ENCODE measurements at places on chromosomes 16 and 17. TPM values are rescaled to one million over a fixed set of nuclear protein-coding genes. Genes with fewer than 3 reads are reported as not detected.

GRCh38 chr17:3708366-3708765 lies 12.4 kb upstream of the P2RX5 start:
- H3K27ac ChIP-seq: no peak overlapping the region
- peaks cover 2% of the 10 kb centered on the region for H3K4me1 ChIP-seq
- DNase-seq: no peak
- peaks cover 11% of the 10 kb centered on the region for H3K36me3 ChIP-seq
- no peaks in the 10 kb centered on the region for H3K27me3 ChIP-seq

DNA sequence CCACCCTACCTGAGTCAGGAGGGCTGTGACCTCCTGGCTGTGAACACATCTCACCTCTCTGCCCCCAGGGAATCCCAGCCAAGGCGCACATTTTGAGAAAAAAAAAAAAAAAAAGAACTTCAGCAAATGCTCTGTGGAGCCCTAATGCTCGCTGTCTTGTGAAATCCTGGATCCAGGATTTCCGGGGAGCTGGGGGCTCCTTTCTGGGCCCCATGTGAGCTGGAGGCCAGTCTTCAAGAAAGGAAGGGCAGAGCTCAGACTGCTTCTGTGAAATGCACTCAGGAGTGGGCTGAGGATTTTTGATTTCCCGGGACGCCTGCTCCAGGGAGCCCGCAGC lies 36.0 kb upstream of the EMP2 start:
- peaks cover 9% of the 10 kb centered on the region for H3K27me3 ChIP-seq
- no peak overlapping the region for H3K27ac ChIP-seq
- no peak for DNase-seq
- no peak overlapping the region for H3K4me3 ChIP-seq

DNA sequence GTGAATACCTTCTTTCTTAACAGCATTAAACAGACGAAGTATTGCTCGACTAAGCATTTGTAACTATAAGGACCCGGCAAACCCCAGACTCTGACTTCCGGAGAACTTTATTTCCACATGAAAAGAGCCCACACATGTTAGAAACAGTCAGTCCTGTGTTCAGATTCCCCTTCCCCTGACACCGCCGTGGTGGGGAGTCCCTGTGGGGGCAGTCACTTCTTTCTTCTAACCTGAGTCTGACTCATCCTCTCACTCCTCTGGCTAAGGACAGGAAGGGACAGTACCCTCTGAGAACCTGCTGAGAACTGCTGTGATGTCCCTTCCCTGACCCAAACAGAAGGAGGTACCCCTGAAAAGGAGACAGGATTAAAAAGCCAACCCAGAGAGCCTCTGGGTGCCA lies 165.1 kb downstream of the XYLT1 start:
- no peak overlapping the region for H3K4me3 ChIP-seq
- H3K36me3 ChIP-seq: no peaks in the 10 kb centered on the region
- no peak for DNase-seq
- H3K27ac ChIP-seq: no peak overlapping the region

DNA sequence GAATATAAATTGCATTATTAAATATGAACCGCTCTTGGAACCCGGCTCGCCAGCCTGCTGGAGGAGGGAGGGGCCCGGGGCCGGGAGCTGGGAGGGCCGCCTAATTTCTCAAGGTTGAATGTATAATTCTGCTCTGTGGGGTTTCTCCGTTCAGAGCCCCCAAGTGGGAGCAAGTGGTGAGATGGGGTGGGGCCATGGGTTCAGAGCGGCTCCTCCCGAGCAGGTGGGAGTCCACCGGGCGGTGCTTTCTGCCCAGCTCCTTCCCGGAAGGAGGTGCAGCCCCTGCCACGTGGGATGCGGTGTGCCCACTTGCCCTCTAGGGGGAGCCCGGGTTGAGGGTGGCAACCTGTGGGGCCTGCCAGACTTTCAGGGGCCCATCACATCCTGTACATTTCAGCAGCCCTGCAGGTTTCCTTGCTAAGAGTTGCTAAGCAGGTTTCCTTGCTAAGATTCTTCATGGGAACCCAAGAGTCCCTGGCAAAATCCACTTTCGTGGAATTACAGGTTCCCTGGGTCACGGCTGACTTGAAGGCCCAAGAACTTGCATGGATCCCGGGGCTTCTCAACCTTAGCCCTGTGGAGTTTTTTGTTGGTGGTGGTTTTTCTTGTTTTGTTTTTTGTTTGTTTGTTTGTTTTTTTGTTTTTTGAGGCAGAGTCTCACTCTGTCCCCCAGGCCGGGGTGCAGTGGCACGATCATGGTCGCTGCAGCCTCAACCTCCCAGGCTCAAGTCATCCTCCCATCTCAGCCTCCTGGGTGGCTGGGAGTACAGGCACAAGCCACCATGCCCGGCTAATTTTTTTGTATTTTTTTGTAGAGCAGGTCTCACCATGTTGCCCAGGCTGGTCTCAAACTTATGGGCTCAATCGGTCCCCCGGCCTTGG lies 196.7 kb upstream of the GSE1 start:
- 0 out of 2 replicates have a peak, but pooled peaks cover 1% of the 10 kb centered on the region for H3K36me3 ChIP-seq
- H3K27ac ChIP-seq: no peak overlapping the region
- H3K4me1 ChIP-seq: no peaks in the 10 kb centered on the region
- H3K27me3 ChIP-seq: no peaks in the 10 kb centered on the region

DNA sequence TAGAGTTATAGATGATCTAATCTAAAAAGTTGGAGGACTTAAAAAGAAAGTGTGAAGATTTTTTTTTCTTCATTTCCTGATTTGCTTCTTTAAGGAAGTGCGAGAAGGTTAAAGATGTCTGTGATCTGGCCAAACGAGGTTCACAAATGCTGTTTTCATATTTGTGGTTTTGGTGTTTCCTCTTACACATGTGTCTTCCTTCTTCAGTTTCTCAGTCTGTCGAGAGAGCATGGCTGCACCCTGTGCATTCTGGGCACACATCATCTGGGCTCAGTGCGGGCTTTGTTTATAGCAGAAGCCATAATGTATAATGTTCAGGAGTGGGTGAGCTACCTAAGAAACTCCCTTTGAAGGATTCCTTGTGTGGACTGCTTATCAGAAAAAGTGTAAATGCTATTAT lies 260.4 kb upstream of the TBX2 start:
- H3K27me3 ChIP-seq: no peaks in the 10 kb centered on the region
- H3K4me3 ChIP-seq: no peak overlapping the region
- no peaks in the 10 kb centered on the region for H3K4me1 ChIP-seq
- no peak overlapping the region for H3K27ac ChIP-seq
- DNase-seq: peak; percentile 88

- peaks cover 14% of the 10 kb centered on the region for H3K27me3 ChIP-seq
- no peak overlapping the region for H3K27ac ChIP-seq
- peaks cover 11% of the 10 kb centered on the region for H3K4me1 ChIP-seq
- no peaks in the 10 kb centered on the region for H3K36me3 ChIP-seq
- H3K4me3 ChIP-seq: no peak overlapping the region
- DNase-seq: no peak
These were observed 3.9 kb downstream of the HOXB1 start for GRCh38 chr17:48526608-48527546.

DNA sequence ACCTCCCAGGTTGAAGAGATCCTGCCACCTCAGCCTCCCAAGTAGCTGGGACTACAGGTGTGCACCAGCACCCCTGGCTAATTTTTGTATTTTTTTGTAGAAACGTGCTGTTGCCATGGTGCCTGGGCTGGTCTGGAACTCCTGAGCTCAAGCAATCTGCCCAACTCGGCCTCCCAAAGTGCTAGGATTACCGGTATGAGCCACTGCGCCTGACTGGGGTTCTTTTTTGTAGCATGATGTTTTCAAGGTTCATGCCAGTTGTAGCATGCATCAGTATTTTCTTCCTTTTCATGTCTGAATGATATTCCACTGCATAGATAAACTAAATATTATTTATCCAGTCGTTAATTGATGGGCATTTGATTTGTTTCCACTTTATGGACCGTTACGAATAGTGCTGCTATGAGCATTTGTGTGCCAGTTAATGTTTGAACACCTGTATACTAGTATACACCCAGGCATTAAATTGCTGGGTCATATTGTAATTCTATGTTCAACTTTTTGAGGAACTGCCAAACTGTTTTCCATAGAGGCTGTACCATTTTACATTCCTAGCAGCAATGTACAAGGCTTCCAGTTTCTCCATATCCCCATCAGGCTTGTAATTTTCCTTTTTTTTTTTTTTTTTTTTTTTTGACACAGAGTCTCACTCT lies 24.8 kb upstream of the CEP20 start:
- no peaks in the 10 kb centered on the region for H3K36me3 ChIP-seq
- no peaks in the 10 kb centered on the region for H3K4me1 ChIP-seq
- no peak overlapping the region for H3K27ac ChIP-seq
- H3K4me3 ChIP-seq: no peak overlapping the region
- DNase-seq: no peak

DNA sequence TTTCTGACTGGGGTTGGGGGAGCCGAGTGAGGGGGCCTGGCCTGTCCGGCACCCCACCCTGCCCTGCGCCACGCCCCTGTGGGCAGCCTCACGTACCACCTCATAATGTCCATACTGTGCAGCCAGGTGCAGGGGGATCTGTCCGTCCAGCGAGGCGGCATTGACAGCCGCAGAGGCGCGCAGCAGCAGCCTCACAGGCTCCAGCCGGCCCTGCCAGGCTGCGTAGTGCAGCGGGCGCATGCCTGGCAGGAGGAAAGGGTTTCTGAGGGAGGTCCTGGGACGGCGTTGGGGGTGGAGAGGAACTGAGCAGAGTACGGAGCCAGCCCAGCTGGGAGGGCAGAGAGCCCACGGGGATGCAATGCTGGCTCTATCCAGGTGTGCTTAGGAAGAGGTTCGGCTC lies 8.4 kb downstream of the CASKIN2 start:
- no peaks in the 10 kb centered on the region for H3K27me3 ChIP-seq
- peaks cover 33% of the 10 kb centered on the region for H3K36me3 ChIP-seq
- H3K27ac ChIP-seq: no peak overlapping the region
- peaks cover 9% of the 10 kb centered on the region for H3K4me1 ChIP-seq
- no peak for DNase-seq

GRCh38 chr16:5071681-5072333 lies at the start of gene ALG1:
TSS of gene ALG1 (plus strand) at chr16:5071843. CDS start at chr16:5071850, 7 bp downstream.
- peak within 1 kb of the TSS; percentile 79 for H3K4me3 ChIP-seq
- DNase-seq: peak; percentile 82
- peaks cover 14% of the 10 kb centered on the region for H3K36me3 ChIP-seq
- peaks cover 3% of the 10 kb centered on the region for H3K4me1 ChIP-seq

DNA sequence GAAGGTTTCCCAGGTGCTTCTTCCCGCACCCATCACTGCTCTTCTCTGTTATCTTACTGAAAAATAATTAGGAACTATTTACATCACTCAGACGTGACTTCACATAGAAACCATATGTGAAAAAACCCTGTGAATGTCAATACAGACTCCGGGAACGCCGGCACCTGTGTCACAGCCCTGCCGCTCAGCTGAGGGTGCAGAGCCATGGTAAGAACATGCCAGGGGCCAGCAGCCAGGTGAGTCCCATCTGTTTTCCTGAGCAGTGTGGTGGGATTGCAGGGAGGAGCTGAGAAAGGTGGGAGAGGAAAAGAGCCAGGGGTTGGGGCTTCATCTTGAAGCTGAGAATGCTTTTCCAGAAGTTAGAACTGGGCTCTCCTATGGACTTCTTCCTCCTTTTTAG lies 13.7 kb downstream of the FOXF1 start:
- no peak overlapping the region for H3K4me3 ChIP-seq
- no peak for DNase-seq
- no peak overlapping the region for H3K27ac ChIP-seq
- H3K4me1 ChIP-seq: peaks cover 3% of the 10 kb centered on the region
- H3K36me3 ChIP-seq: no peaks in the 10 kb centered on the region

GRCh38 chr16:2473446-2473926 lies 1.4 kb upstream of the TBC1D24 start:
- no peak overlapping the region for H3K27ac ChIP-seq
- peak overlapping the region; percentile 29 for H3K4me3 ChIP-seq
- DNase-seq: no peak
- no peaks in the 10 kb centered on the region for H3K36me3 ChIP-seq
- no peaks in the 10 kb centered on the region for H3K27me3 ChIP-seq

DNA sequence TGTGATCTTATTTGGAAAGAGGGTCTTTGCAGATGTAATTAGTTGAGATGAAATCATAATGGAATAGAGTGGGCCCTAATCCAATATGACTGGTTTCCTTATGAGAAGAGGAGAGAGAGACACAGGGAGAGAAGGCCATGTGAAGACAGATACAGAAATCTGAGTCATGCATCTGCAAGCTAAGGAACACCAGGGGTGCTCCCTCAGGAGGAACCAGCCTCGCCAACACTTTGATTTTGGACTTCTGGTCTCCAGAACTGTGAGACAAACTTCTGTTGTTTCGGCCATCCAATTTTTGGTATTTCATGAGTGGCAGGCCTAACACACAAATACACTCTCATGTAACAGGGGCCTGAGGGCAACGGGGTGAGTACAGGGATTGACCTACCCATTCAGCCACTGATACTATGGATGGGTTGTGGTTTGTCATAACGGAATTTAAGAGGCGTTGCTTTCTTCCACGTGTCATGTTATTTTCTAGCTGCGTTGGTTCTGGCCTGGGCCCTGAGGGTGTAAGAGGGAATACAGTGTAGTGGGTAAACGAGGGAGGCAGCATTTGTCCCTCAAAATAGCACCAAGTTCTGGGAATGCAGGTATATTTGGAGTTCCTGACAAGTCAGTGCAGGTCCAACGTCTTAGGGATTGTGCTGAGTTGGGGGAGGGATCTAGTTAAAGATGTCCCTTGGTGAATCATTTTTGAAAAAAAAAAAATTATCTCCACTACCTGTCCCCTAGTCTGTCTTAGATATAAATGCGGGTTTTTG lies 17.7 kb downstream of the PLCG2 start:
- no peak overlapping the region for H3K4me3 ChIP-seq
- no peak overlapping the region for H3K27ac ChIP-seq
- H3K27me3 ChIP-seq: peaks cover 2% of the 10 kb centered on the region
- DNase-seq: no peak
- no peaks in the 10 kb centered on the region for H3K4me1 ChIP-seq

- peak; percentile 65 for DNase-seq
- no peak overlapping the region for H3K4me3 ChIP-seq
- peak overlapping the region; percentile 89 for H3K27ac ChIP-seq
These were observed 394.7 kb downstream of the SOX9 start for GRCh38 chr17:72515291-72516065.

- no peak overlapping the region for H3K27ac ChIP-seq
- peaks cover 8% of the 10 kb centered on the region for H3K36me3 ChIP-seq
- H3K4me3 ChIP-seq: no peak overlapping the region
- DNase-seq: peak; percentile 4
- H3K27me3 ChIP-seq: no peaks in the 10 kb centered on the region
These were observed 59.4 kb downstream of the USP32 start for GRCh38 chr17:60332574-60332973.

Gene ACBD4
- 1.7 TPM for total RNA-seq

Gene TBC1D3
- not detected for total RNA-seq

Gene CACNG3
- not detected for total RNA-seq

Gene NTN3
- 0.18 TPM for total RNA-seq

Gene PRCD
- total RNA-seq: not detected

Gene RNF222
- total RNA-seq: not detected

Gene TBL3
- 40.3 TPM for total RNA-seq

Gene RHBDF1
- 13.8 TPM for total RNA-seq

Gene RPH3AL
- 1.8 TPM for total RNA-seq

Gene HAP1
- total RNA-seq: under 0.01 TPM

Gene STH
- not detected for total RNA-seq

Gene MEOX1
- total RNA-seq: 0.83 TPM

Gene SLC5A11
- under 0.01 TPM for total RNA-seq

Gene CLEC3A
- not detected for total RNA-seq

Gene CCL5
- not detected for total RNA-seq

Gene HEXIM2
- 6.1 TPM for total RNA-seq

All from IMR-90 (cell line).